AG09309 (cell line): ENCODE measurements at places on chromosomes 1 and 21.

- no peak for DNase-seq
Observed at GRCh38 chr1:205878026-205878425, 28.1 kb upstream of the PM20D1 start.

DNA sequence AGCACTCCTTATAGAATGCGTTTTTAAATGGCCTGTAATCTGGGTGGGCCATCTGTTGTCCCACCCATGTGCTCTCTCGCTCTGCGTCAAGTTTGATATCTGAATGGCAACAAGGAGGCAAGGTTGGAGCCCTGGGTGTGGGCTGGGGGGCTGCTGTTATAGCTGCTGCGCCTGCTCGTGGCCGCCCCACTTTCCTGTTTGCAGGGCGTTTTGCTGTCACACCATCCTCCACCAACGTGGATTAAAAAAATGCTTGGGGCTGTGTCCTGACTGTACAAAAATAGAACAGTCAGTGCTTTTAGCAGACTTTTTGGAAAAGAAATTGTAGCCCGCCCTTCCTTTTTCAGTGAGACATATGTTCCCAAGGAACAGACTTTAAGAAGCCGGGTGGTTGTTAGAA lies 25.4 kb downstream of the UMODL1 start:
- DNase-seq = no peak

DNA sequence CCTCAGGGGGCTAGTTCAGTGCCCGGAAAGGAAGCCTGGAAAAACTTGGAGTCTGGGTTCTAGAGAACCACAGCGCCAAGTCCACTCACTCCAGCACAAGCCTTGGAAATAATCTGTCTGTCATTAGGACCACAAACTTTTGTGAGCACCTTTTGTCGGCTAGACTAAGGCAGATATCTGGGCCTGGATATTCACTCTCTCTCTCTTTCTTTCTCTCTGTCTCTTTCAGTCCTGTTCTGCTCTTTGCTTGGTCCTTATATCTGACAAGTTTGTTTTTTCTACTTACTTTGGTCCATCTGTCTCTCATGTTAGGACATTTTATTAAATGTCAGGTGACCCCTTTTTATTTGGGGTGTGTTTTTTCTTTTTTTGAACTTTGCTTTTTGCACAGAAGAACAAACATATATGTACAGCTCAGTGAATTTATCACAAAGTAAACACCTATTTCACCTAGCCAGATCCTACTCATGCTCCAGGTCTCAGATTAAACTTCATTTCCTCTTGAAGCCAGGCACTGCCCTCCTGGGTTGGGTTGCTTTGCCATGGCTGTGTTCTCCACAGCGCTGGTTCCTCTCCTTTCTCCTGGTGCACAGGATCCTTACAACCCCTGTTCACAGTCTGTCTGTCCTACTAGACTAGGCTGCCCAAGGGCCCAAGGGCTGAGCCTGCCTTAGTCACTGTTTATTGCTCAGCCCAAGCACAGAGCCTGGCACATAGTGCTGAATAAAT lies 40.8 kb downstream of the TCEANC2 start:
- DNase-seq = no peak

GRCh38 chr1:114295321-114295720 lies 141.7 kb upstream of the SYT6 start:
- DNase-seq = no peak

DNA sequence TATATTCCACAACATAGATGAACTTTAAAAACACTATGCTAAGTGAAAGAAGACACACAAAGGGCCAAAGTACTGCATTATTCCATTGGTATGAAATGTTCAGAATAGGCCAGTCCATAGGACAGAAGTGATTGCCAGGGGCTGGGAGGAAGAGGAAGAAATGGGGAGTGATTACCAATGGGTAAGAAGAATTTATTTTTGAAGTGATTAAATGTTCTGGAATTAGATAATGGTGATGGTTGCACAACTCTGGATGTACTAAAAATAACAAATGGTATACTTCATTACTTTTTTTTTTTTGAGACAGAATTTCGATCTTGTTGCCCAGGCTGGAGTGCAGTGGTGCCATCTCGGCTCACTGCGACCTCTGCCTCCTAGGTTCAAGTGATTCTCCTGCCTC lies 61.7 kb downstream of the CHD5 start:
- DNase-seq = peak; percentile 28

- no peak for DNase-seq
Observed at GRCh38 chr1:221072214-221072613, 193.0 kb downstream of the HLX start.

- DNase-seq = peak; percentile 90
Observed at GRCh38 chr21:39103689-39104088, 79.6 kb downstream of the PSMG1 start.

- DNase-seq = no peak
Observed at GRCh38 chr1:246921481-246921880, 10.3 kb downstream of the AHCTF1 start.

GRCh38 chr1:61207416-61207815 lies 125.1 kb downstream of the NFIA start:
- no peak for DNase-seq

DNA sequence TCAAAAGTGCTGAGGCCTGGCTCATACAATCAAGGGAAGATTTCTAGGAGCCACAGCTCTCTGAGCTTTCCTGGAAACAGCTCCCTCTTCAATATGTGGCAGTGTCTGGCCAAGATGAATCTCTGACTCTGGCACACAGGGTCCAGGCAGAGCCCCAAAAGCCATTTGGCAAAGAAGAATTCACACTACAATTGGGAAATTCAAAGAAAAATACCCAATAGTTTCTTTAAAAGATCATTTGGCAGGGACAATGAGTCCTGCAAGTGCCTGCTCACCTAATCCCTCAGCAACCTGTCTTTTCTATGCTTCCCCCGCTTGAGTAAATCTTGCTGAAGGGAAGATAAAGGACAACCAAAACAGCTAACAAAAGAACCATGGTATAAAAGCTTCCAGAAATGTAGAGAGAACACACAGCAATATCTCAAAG lies 124.6 kb downstream of the TGFBR3 start:
- DNase-seq = no peak

DNA sequence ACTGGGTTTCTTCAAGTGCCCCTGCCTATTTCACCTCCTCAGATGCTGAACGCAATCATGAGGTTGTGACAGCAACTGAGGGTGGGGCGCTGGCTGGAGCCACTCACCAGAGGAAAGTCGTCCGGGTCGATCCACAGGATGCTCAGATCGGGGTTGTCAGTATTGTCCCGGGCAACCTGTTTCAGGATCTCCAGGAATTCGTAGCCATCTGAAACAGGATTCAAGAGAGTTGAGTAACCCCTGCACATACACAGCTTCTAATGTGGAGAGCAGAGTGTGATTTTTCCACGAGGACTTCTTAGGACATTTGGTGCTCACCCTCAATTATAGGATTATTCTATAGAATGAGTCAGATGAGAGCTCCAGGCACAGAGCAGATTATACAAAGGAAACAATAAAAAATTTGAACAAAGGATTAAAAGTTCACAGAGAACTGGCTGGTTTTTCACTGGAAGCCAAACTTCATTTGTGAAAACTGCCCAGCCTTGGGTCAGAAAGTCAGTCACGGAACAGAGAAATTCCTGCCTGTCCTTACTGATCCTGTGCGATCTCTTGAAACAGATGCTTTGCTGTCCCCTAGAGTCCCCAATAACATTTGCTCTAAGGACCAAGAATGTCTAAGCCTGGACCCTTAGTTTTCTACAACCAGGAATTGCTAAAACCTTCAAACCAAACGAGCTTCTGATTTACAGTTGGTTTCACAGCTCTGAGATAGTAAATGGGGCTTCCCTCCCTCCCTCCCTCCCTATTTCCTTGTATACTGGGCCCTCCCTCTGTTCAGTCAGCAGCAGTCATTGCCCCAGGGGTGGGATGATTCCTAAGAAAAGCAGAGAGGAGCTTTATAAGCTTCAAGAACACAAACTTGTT lies 63.2 kb downstream of the CASQ2 start:
- DNase-seq = no peak

GRCh38 chr1:31428436-31429221 lies 15.6 kb downstream of the SERINC2 start:
- DNase-seq = no peak

DNA sequence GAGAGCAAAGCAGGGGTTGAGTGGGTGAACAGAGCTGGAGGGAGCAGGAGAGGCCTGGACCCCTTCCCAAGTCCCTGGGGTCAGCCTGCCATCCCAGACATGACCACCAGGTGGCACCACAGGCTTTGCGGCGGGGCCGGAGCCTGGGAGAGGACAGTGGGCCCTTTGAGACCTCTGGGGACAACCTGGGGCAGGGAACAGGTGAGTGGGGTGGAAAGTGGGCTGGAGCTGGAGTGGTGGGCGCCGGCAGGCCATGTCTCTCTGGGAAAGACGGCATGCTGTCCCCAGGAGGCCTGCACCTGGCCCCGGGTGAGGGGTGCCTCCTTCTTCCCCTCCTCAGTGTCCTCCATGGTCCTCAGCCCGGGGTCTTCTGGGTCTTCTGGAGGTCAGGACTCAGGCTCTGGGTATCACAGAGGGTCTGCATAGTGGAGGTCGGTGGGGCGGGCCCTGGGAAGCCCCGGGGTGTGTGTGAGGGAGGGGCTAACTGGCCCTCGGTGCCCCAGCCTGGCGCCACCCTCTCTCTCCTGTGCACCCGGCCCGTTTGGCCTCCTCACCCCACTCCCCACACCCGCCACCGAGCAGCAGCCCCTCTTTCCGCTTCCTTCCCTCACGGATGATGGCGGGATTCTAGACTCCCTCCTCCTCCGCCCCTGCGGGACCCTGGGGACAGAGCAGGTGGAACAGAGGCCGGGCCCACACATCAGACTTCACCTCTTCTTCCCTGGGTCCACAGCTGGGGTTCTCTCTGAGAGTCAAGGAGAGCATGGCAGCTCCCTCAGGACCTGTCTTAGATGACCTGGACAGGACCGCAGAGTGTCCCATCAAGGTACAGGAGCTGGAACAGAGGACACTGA lies 28.5 kb upstream of the PKP1 start:
- no peak for DNase-seq
